ENCODE measurements at places on chromosomes 5 and 9.

- DNase-seq, result no peak
Measured at GRCh38 chr5:138622051-138622450, 46.9 kb upstream of the HSPA9 start.

DNA sequence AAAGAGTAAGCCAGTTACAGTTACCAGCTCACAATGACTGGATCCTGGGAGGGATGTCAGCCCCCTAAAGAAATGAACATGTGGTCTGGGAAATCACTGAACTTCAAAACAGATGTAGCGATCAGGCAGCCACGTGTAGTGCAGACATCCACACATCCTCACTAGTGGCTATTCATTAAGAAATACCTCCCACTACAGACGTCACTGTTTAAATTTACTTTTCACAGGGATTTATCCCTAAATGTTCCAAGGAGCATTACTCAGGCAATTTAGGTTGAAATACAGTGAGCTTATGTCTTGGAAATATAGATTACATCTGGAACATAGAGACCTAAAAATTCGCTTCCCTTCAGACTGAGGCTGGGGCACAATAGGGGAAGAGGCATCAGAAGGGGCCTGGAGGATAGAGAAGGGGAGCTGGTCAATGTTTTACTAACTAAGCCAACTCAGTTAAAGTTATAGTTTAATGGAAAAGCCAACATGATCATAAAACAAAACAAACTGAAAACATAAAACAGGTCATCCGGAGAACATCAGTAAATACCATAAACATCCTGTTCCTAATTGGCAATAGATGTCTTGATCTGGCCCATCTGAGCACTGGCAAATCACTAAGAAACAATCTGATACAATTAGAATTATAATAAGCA, 92.3 kb downstream of the FANCC start:
- DNase-seq, result no peak

- no peak for DNase-seq
Measured at GRCh38 chr5:169083394-169084018, 217.4 kb downstream of the SLIT3 start.

DNA sequence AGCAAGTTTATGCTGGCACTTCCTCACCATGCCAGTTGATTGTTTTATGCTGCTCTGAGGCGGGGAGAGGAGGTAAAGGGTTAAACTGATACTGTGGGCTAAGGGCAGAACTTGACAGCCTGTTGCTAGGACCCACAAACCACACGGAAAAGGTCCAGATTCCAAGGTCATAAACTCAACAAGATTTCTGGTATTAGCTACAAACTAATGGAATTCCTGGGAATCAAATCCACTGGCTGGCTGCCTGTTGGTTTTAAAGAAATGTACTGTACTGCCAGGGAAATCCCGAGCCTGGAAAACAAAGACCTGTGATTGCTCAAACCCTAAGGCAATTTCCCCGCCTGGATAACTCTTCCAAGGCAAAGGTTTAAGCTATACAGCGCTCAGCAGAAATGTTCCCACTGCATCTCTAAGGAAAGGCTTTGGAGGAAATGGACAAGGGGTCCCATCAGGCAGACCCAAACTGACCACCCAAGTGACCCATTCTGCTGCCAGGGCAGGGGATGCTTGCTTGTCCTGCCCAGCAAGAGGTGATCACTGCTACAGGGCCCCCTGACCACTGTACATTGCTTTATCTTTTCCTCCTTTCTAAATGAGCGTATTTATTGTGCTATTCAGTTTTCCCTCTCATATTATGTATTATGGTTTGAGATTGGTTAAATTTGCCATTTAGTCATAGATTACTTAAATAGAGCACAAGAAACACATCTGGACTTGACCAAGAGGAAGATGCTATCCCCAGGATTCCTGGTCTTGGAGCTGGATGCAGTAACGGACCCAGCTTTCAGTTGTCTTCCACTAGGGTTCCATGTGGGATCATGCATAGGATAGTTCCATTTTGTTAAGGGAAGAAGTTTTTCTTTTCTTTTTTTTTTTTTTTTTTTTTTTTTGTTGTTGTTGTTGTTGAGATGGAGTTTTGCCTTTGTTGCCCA, 124.3 kb downstream of the SUSD1 start:
- no peak for DNase-seq

GRCh38 chr5:121841892-121842291, 9.8 kb upstream of the FTMT start:
- no peak for DNase-seq

- DNase-seq, result no peak
Measured at GRCh38 chr9:107227774-107228173, 55.3 kb upstream of the RAD23B start.

- no peak for DNase-seq
Measured at GRCh38 chr9:69432623-69433022, 107.6 kb downstream of the ENTREP1 start.

- no peak for DNase-seq
Measured at GRCh38 chr5:51558682-51559081, 175.4 kb downstream of the ISL1 start.

- no peak for DNase-seq
Measured at GRCh38 chr9:127776924-127777289, 1.6 kb downstream of the SH2D3C start.

GRCh38 chr5:133820507-133820906, 147.9 kb downstream of the C5orf15 start:
- DNase-seq, result no peak

DNA sequence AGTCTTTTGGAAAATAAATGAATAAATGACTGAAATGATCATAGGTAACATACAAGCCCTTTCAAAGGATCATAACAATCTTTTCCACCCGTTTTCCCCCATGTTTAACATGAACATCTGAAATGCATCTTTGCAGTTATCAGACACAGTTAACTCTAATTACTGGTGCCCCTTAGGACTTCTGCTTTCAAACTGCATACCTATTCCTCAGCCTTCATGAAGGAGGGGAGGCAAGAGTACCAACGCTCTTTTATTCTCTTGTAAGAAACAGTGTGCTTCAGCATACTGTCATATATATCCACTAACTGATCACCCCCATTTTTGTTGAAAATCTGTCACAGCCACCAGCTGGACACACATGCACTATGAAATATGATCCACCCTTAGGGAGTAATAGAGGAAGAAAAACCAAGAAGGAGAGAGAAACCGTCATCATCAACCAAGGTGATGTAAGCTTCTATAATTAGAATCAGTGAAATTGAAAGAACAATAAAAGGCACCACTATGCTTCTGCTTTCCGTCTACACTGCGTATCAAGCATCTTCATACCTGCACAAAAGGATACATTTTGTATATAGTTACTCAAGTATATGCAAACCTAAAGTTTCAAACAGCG, 98.7 kb downstream of the RAPGEF6 start:
- no peak for DNase-seq

DNA sequence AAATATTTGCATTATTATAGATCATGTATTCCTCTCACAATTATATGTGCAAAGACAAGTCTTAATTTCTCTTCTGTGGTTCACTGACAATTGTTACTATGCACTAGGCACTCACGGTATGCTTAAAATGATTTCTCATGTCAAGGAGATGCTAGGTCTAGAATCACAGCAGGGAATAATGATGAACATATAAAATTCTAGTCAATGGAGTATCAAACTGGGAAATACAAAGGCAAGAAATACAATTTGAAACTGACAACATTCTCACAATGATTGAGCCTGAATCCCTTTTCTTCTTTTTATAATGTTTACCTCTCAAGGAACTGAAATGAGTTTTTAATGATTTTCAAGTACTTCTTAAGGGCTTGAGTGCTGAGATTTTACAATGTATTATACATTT, 302.3 kb upstream of the GRAMD2B start:
- no peak for DNase-seq

DNA sequence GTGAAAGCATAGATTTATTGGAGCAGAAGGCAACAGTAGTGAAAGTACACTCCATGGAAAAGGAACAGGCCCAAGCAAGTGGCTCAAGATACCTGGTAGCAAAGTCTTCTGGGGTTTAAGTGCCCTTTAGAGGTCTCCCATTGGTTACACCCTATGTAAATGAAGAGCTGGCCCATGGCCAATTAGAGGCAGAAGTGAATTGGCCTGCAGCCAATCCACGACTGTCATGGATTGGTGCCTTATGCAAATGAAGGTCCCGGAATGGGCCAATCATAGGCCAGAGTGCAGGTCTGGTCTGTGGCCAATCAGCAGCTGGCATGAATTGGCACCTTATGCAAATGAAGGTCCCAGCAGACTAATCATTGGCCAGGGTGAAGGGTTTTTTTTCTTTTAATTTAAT, 64.2 kb upstream of the PCSK5 start:
- DNase-seq, result no peak

- DNase-seq, result peak; percentile 44
Measured at GRCh38 chr5:144189800-144190429, 19.2 kb downstream of the KCTD16 start.

DNA sequence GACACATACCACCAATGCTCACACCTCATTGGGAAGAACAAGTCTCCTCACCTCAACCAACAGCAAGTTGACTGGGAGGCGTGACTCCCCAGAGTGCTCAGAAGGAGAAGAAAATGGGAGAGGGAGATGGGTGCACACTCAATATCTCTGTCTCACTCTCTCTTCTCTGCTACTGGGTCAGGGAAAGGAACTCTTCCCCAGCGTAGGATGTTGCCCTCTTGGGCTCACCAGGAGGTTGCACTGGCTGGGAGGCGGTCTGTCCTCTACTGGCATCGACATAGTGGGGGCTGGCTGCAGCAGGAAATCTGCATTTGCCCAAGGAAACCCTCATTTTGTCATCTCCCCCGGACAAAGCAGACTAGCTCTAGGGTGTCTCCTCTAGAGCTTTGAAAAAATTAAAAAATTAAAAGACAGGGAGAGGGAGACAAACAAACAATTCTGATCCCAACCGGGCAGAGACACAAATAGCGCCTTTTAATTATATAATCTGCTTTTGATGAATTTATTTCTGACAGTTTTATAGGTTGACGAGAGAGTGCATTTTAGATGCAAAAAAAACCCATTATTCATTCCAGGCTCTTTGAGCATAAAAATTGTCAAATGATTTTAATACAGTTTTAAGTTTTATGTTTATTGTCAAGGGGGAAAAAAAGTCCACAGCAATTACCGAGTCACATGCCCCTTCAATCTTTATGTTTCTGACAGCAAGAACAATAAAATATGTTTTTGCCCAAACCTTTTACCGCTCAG, 179.3 kb upstream of the MVB12B start:
- DNase-seq, result no peak

GRCh38 chr9:8437876-8438275, 638.3 kb upstream of the DMAC1 start:
- DNase-seq, result no peak

DNA sequence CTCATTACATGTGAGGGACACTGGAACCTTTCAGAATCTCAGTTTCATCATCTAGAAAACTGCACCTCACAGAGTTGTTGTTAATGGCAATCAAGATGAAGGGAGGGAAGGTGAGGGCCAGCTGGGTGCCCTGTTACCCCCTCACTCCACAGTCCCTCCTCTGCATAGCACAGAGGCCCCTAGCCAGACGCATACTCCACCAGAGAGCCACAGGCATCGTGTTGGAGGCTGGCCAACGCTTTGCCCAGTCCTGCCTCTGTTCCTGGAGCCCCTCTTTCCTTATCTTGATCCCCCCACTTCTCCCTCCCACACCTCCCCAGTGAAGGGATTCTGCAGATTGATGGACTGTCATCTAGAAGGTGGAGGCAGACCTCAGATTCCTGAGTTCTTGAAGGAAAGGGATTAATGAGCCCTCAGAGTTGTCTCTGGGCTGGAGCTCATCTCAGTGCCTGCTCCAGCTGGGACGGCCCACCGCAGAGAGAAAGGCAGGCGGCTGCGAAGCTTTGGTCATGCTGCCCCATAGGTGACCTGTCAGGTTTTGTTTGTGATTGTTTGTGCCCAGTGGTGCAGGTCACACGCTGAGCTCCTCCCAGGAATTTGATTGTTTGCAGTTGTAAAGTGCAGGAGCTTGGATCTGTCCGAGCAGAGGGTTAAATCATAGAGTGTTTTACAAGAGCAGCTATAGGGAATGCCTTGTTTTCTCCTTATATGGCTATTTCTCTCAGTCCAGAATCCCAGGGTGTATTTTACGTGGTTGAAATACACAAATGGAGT, 487.3 kb downstream of the CCDC171 start:
- DNase-seq, result no peak

DNA sequence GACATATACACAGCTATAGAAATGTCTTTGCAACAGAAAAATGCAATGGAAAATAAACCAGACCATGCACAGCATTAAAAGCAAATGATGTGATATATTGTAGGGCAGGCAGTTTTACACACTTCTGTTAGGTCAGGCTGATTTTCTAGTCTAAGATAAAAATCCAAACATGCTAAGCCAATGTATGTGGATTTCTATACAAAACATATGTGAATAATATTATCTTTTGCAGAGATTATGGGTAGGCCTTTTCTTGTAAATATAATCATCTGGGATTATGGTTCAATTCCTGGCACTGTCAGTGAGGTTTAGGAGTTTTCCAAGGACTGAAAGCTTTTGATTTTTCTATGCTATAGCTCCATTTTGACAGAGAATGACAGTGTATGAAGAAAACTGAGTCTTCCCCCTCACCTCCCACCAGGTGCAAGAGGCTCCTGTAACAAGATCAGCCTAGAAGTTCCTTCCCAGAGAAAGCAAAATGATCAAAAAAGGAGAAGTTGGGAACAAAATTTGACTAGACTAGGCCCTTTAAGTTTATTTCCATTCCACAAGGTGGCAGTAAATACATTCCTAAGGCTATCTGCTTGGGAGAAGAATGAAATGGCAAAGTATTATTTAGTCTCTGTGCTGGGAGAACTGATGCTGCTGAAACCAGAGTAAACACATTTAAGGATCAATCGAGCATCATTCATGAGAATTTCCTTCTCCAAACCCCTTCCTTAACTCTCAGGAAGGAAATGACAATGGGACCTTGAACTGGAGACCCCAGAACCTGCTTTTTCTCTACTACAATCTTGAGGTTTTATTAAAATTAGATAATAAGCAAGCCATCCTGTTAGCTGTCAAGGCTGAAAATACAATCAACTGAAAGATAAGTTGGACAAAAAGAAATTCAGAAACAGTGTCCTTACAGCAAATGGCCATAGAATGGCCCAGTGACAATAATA, 133.0 kb upstream of the TUT7 start:
- no peak for DNase-seq

- DNase-seq, result no peak
Measured at GRCh38 chr5:6274846-6275543, 103.4 kb downstream of the MED10 start.

DNA sequence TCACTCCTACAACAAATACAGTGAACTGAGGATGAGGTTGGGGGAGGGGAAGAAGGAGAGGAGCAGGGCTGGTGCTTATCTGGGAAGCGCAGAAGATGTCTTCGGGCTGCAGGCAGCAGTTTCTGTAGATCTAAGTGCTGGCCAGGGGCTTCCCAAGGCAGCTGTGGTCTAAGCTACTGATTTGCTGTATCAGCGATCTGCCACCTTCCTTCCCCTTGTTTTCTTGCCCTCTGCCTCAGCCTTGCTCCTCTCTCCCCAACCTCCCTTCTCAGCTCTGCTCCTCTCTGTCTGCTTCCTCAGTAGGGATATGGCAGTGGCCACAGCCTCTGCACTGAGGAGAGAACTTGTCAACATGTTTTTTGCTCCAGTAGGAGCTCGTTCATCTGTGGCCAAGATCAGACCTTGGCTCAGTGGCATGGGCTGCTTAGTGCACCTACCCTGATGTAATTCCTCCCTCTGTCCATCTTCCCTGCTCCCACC, 42.8 kb upstream of the IL6ST start:
- DNase-seq, result no peak
